ENCODE measurements at places on chromosomes 12 and 14.
A peak's percentile ranks its signal among the peaks of the same experiment; 100 is the strongest.

DNA sequence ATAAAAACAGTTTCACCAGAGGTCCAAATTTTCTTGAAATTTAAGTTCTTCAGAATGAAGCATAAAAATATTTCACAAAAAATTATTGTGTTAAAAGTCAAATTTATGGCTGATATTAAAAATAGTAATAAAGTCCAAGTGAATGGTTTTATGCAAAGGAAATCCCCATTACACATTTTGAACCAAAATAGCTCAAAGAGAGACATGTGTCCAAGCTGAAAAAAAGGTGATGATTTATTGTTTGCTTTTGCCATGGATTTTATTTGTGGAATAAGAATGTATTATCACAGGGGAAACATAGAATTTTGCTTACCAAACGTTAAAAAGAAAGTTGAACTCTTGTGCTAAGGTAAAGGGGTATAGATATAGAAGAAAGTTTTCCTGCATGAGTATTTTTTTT lies 4.6 kb downstream of the FOXG1 start:
- DNase-seq, result no peak

DNA sequence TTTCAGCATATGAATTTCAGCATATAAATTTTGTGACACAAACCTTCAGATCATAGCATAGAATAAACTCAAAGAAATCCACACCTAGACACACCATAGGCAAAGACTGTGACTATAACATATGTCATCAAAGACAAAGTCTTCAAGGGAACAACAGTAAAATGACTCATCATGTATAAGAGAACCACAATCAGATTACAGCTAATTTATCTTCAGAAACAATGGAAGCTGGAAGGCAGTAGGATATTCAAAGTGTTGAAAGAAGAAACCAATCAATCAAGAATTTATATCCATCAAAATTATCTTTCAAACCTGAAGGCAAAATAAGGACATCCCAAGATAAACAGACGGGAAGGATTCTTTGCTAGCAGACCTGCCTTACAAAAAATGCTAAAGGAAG lies 29.0 kb downstream of the DLK1 start:
- DNase-seq, result no peak

GRCh38 chr12:110379197-110379596 lies 24.3 kb downstream of the ANAPC7 start:
- no peak for DNase-seq

DNA sequence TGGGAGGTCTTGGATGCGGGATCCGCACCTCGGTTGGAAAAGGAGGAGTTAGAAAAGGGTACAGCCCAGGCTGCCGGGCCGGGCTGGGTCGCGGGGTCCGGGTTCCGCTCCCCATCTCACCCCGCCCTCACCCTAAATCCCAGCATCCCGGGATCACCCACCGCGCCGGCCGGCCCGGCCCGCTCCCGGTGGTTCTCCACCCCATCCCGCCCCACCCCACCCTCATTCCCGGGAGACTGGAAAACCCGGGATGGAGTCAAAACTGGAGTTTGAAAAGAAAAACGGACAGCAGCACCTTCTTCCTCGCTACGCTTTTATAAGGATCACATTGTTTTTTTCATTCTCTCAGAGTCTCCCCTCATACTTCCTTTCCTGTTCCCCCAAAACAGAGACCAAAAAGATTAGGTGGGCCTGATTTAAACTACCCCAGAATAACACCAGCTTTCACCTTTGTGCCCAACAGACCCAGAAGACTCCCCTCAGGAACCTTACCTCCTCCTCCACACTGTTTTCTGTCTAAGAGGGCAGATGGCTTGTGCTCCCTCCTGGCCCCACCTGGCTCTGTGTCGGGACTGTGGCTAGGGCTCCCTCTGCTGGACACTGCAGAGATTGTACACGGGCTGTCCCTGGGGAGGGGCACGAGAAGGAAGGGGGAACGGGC lies 2.8 kb downstream of the GLI1 start:
- peak; percentile 89 for DNase-seq

- DNase-seq, result no peak
These were observed 42.1 kb downstream of the DRAM1 start for GRCh38 chr12:101919447-101919846.

DNA sequence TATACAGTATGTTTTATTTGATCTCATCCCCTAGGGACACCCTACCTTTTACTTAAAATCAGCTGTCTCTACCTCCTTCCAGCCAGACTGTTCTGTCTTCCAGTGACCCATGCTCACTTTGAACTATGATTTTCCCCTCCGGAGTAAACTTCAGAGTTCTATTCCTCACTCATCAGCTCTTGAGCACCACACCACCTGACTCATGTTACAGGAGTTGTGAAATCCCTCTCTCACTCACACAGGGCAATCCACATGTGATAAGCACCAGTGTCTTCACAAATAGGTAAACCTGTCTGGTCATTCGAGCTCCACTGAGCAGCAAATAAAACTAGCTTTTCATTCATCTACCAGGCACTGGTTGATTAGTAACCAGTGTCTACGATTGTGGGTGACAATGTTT lies 177.3 kb upstream of the BMP4 start:
- no peak for DNase-seq

DNA sequence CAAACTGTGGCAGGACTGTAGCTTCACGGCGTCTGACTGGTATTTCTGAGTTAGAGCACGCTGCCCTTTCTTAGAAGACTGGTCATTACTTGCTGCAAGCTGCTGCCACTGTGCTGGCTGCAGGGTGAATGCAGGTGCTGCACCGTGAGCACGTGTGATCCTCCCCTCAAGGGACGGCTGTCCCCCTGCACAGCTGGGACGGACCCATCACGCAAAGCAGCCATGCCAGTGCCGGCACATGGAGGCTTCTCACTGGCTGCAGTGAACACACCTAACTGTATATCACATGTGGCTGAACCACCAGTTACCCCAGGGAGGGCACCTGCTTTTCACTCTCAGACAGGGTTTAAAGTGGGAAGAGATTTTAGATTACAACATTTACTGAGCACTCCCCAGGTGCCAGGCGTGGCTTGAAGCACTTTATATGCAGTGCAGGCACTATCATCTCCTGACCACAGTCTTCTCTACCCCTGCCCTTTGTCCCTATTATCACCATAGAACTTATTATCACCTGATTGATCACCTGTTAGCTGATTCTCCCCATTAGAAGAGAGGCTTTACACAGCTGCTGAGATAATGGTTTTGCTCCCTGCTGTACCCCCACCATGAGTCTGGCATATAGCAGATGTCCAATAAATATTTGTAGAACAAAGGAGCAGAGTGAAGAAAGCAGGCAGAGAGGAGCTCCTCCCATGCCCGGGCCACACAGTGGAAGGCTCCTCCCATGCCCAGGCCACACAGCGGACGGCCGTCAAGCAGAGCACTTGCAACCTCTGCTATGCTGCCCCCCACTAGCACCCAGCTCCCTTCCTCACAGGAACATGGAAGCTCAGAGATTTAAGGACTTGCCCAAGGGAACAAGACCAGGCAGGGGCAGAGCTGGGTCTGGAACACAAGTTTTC lies 25.9 kb downstream of the SLC25A47 start:
- no peak for DNase-seq

Data from HS-27A (cell line).